ENCODE measurements at places on chromosomes 5 and 9.
A peak's percentile ranks its signal among the peaks of the same experiment; 100 is the strongest.

DNA sequence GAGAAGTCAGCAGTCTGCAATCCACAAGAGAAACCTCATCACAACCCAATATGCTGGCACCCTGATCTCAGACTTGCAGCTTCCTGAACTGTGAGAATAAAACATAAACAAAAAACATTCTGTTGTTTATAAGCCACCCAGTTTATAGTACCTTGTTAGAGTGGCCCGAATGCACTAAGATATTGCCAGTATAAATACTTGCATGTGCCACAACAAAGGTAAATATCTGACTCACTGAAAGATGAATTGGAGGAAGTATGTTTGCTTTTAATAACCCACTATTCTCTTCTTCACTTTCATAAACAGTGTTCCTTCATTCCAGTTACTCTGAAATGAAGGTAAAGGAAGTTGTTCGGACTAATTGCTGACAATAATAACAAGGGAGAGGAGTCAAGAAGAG lies 1163.4 kb upstream of the CDH6 start:
- no peaks in the 10 kb centered on the region for H3K36me3 ChIP-seq
- H3K4me3 ChIP-seq, result no peak overlapping the region
- H3K27me3 ChIP-seq, result no peaks in the 10 kb centered on the region
- H3K27ac ChIP-seq, result no peak overlapping the region
- H3K4me1 ChIP-seq, result no peaks in the 10 kb centered on the region

DNA sequence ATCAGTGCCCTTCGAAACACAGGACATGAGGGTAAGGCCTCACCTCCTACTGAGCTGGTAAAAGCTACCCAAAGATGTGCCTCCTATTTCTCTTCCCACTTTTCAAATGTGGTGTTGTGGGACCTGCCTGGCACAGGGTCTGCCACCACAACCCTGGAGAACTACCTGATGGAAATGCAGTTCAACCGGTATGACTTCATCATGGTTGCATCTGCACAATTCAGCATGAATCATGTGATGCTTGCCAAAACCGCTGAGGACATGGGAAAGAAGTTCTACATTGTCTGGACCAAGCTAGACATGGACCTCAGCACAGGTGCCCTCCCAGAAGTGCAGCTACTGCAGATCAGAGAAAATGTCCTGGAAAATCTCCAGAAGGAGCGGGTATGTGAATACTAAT lies 1.9 kb downstream of the IRGM start:
- no peaks in the 10 kb centered on the region for H3K36me3 ChIP-seq
- no peak overlapping the region for H3K27ac ChIP-seq
- H3K27me3 ChIP-seq, result no peaks in the 10 kb centered on the region

GRCh38 chr9:93316726-93317494 lies 133.0 kb downstream of the WNK2 start:
- no peaks in the 10 kb centered on the region for H3K4me1 ChIP-seq
- H3K27me3 ChIP-seq, result no peaks in the 10 kb centered on the region
- no peak overlapping the region for H3K4me3 ChIP-seq
- no peaks in the 10 kb centered on the region for H3K36me3 ChIP-seq
- no peak for DNase-seq

- H3K4me3 ChIP-seq, result no peak overlapping the region
- DNase-seq, result no peak
- H3K27me3 ChIP-seq, result no peaks in the 10 kb centered on the region
- no peaks in the 10 kb centered on the region for H3K36me3 ChIP-seq
Observed at GRCh38 chr5:2697041-2697440, 54.4 kb downstream of the IRX2 start.

GRCh38 chr9:26742828-26743476 lies 149.7 kb downstream of the CAAP1 start:
- no peaks in the 10 kb centered on the region for H3K36me3 ChIP-seq
- no peak for DNase-seq
- no peaks in the 10 kb centered on the region for H3K4me1 ChIP-seq
- H3K27ac ChIP-seq, result no peak overlapping the region
- no peaks in the 10 kb centered on the region for H3K27me3 ChIP-seq
- no peak overlapping the region for H3K4me3 ChIP-seq

GRCh38 chr9:133991214-133991921 lies 756 bp downstream of the VAV2 start:
- peaks cover 31% of the 10 kb centered on the region for H3K4me1 ChIP-seq
- H3K27me3 ChIP-seq, result no peaks in the 10 kb centered on the region
- H3K4me3 ChIP-seq, result peak overlapping the region; percentile 68
- H3K27ac ChIP-seq, result no peak overlapping the region
- peaks cover under 1% of the 10 kb centered on the region for H3K36me3 ChIP-seq

GRCh38 chr5:11903614-11904264 lies 507 bp downstream of the CTNND2 start:
- H3K27me3 ChIP-seq, result peaks cover 48% of the 10 kb centered on the region
- peak; percentile 42 for DNase-seq
- peaks cover 3% of the 10 kb centered on the region for H3K4me1 ChIP-seq
- no peak overlapping the region for H3K4me3 ChIP-seq

GRCh38 chr5:60455589-60455988 lies 244.4 kb downstream of the DEPDC1B start:
- H3K27ac ChIP-seq, result no peak overlapping the region
- no peaks in the 10 kb centered on the region for H3K27me3 ChIP-seq
- H3K4me3 ChIP-seq, result no peak overlapping the region
- no peak for DNase-seq
- H3K36me3 ChIP-seq, result no peaks in the 10 kb centered on the region

DNA sequence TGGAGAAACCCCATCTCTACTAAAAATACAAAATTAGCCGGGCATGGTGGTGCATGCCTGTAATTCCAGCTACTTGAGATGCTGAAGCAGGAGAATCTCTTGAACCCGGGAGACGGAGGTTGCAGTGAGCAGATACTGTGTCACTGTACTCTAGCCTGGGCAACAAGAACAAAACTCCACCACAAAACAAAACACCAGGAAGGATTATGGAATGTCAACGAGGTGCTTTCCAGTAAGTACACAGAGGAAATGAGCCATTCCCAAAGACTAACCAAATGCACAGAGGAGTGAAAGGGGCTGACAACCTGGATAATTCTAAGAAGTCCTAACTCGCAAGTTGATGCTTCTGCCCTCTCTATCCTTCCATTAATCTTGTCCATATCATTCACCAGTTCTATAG lies 126.1 kb upstream of the RETREG1 start:
- no peaks in the 10 kb centered on the region for H3K27me3 ChIP-seq
- H3K4me1 ChIP-seq, result no peaks in the 10 kb centered on the region
- no peak overlapping the region for H3K27ac ChIP-seq

DNA sequence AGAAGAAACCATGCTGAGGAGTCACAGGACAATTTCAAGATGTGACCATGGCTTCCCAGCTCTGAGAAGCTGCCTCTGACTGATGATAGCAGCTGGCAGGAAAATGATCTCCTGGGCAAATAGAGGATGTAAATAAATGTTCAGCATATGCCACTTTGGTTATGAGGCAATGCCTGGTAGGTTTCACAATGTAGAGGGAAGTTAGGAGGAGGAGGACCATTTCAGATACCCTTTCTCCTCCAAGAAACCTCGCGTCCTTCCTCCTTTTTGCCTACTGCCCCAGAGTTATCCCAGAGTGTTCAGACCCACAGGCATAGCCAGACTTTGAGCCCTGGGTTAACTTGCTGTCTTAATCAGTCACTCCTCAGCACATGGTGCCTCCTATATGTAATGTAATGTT lies 541.6 kb upstream of the DAP start:
- no peak overlapping the region for H3K27ac ChIP-seq
- H3K36me3 ChIP-seq, result no peaks in the 10 kb centered on the region
- H3K27me3 ChIP-seq, result no peaks in the 10 kb centered on the region
- no peaks in the 10 kb centered on the region for H3K4me1 ChIP-seq

GRCh38 chr9:31519011-31519410 lies 865.4 kb upstream of the ACO1 start:
- H3K36me3 ChIP-seq, result no peaks in the 10 kb centered on the region
- H3K4me1 ChIP-seq, result no peaks in the 10 kb centered on the region
- no peak overlapping the region for H3K27ac ChIP-seq
- no peaks in the 10 kb centered on the region for H3K27me3 ChIP-seq

- H3K36me3 ChIP-seq, result no peaks in the 10 kb centered on the region
- H3K27ac ChIP-seq, result no peak overlapping the region
- H3K4me1 ChIP-seq, result no peaks in the 10 kb centered on the region
Observed at GRCh38 chr5:125603321-125603720, 819.9 kb upstream of the GRAMD2B start.

DNA sequence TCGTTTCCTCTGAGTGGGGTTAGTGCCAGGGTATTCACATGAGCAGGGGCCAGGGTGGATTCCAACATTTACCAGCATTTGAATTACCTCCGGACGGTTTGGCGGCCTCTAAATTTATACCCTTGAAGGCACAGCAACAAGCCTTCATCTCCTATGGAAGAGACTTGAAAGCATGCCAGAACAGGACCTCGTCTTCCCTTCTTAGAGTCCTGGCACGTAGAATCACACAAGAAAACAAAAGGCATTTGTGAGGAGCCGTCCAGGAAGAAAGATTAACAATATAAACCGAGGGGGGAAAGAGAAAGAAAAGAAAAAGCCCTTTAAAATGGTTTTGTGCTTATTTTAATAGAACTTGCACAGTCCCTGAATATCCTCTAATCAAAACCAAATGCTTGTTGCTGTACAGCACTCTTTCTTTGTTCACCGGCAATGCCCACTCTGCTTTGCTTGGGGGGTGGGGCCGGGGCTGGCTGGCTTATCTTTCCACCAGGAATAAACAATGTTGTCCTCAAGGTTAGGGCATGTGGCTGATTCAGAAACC lies 575.8 kb upstream of the ZNF462 start:
- H3K27ac ChIP-seq, result no peak overlapping the region
- peak; percentile 37 for DNase-seq
- H3K36me3 ChIP-seq, result no peaks in the 10 kb centered on the region
- H3K4me1 ChIP-seq, result peaks cover 11% of the 10 kb centered on the region
- no peak overlapping the region for H3K4me3 ChIP-seq

GRCh38 chr5:14135621-14136020 lies 7.5 kb upstream of the TRIO start:
- no peak overlapping the region for H3K27ac ChIP-seq
- H3K36me3 ChIP-seq, result no peaks in the 10 kb centered on the region
- H3K4me1 ChIP-seq, result peaks cover 10% of the 10 kb centered on the region
- no peaks in the 10 kb centered on the region for H3K27me3 ChIP-seq

- no peak within 1 kb of the TSS for H3K27ac ChIP-seq
- H3K4me3 ChIP-seq, result peak within 1 kb of the TSS; percentile 3
- no peak for DNase-seq
- no peaks in the 10 kb centered on the region for H3K36me3 ChIP-seq
- peaks cover 4% of the 10 kb centered on the region for H3K4me1 ChIP-seq
- H3K27me3 ChIP-seq, result peaks cover 11% of the 10 kb centered on the region
Observed at GRCh38 chr5:5139777-5140478, at the start of gene ADAMTS16. ADAMTS16 (plus strand) TSS chr5:5140330; CDS start chr5:5140468, 138 bp downstream.

- no peak for DNase-seq
- no peak overlapping the region for H3K27ac ChIP-seq
- no peaks in the 10 kb centered on the region for H3K27me3 ChIP-seq
- no peak overlapping the region for H3K4me3 ChIP-seq
- H3K4me1 ChIP-seq, result no peaks in the 10 kb centered on the region
Observed at GRCh38 chr9:6811436-6811835, 53.7 kb downstream of the KDM4C start.

GRCh38 chr5:162242416-162242815 lies 174.8 kb downstream of the GABRG2 start:
- H3K36me3 ChIP-seq, result no peaks in the 10 kb centered on the region
- H3K27me3 ChIP-seq, result no peaks in the 10 kb centered on the region
- DNase-seq, result no peak
- no peak overlapping the region for H3K4me3 ChIP-seq

DNA sequence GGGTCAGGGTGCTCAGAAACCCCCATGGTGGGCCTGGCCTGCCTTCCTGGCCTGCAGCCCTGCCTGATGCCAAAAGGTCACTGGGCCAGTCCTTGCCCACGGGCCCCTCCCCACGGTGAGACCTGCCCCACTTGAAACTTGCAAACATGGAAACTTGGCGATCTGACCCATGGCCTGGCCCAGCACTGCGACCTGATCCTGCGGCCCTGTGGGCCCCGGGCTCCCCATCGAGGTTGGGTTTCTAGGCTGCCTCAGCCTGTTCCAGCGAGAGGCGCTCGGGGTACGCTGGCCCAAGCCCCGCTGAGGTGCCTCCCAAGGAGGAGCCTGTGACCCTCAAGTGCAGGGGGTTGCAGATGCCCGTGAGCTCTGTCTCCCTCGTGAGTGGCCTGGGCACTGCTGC lies 37.5 kb upstream of the SLC6A19 start:
- DNase-seq, result no peak
- peaks cover 4% of the 10 kb centered on the region for H3K4me1 ChIP-seq
- H3K27me3 ChIP-seq, result no peaks in the 10 kb centered on the region
- no peak overlapping the region for H3K27ac ChIP-seq

Measured in lung (tissue), 17 donors.